ENCODE measurements at places on chromosomes 7 and 10.

- no peak for DNase-seq
These were observed 101.3 kb upstream of the DNAJB12 start for GRCh38 chr10:72455889-72456595.

GRCh38 chr7:40356312-40356711 is 221.5 kb downstream of the SUGCT start:
- DNase-seq: no peak

GRCh38 chr10:30980951-30981616 is 50.6 kb downstream of the ZNF438 start:
- no peak for DNase-seq

GRCh38 chr10:34280599-34281374 is 534.3 kb downstream of the PARD3 start:
- no peak for DNase-seq

DNA sequence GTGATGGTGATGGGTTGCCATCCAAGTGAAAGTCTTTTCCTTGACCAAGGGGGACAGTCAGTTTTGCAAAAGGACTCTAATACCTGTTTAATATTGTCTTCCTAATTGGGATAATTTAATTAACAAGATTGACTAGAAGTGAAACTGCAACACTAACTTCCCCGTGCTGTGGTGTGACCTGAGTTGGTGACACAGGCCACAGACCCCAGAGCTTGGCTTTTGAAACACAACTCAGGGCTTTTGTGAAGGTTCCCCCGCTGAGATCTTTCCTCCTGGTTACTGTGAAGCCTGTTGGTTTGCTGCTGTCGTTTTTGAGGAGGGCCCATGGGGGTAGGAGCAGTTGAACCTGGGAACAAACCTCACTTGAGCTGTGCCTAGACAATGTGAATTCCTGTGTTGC is 6.9 kb downstream of the PPIF start:
- DNase-seq: no peak

GRCh38 chr7:151773797-151774196 is 103.1 kb downstream of the PRKAG2 start:
- no peak for DNase-seq

DNA sequence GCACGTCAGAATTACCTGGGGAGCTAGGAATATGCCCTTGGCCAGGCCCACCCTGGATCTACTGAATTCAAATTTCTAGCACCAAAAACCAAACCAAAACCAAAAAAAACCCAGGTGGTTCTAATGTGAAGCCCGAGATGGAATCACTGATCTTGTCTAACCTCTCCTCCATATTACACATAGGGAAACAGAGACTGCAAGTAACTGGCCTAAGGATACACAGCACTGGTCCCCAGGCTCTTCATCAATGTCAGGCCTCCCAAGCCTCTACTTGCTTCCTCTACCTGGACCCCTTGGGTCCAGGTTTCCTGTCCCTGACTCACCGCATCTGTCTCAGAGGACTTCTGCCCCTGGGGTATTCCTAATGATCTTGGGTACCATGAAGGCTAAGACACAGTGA is 30.7 kb downstream of the ZCCHC24 start:
- no peak for DNase-seq

- no peak for DNase-seq
These were observed 184.9 kb upstream of the SEMA3A start for GRCh38 chr7:84379446-84379845.

DNA sequence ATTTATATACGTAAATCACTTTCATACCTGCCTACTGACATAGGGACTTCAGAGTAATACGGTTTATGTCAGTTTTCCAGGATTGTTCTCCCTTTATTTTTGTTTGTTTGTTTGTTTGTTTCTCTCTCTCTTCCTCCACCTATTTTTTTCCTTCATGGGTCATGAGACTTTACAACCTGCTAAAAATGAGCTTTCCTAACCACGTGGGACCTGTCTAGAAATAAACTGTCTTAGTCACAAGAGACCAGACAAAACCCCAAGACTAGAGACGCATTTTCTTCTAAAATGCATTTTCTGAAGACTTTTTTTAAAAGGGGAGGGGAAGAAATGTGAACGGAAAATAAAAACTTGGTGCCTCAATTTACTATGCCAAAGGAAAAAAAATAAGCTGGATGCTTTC is 41.1 kb upstream of the FIGNL1 start:
- DNase-seq: no peak

GRCh38 chr7:121020989-121021969 is 32.8 kb downstream of the CPED1 start:
- no peak for DNase-seq

- no peak for DNase-seq
These were observed 939.6 kb upstream of the C7orf33 start for GRCh38 chr7:147650991-147651390.

DNA sequence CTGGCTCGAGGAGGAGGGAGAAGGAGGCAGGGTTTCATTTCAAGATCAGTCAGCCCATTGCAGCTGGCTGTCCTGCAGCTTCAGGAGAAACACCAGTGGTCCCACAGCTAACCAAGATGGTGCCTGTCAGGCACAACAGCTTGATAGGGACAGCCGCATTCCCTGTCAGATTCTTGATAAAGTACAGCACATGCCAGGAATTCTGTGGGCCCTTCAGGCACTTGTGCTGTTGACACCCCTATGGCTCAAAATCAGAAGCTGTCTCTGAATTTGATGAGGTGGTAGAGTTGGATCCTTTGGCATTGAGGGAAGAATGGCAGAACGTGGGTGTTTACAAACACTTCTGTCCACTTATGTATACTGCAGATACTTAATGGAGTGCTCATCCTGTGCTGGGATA is 354.3 kb downstream of the KCNMA1 start:
- no peak for DNase-seq

DNA sequence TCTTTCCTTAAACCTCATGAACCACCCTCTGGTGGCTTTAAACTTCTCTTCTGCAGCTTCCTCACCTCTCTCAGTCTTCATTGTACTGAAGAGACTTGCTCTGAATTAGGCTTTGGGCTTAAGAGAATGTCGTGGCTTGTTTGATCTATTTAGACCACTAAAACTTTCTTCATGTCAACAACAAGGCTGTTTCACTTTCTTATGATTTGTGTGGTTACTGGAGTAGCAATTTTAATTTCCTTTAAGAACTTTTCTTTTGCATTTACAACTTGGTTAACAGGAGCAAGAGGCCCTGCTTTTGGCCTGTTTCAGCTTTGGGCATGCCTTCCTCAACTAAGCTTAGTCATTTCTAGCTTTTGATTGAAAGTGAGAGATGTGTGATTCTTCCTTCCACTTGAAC is 38.1 kb upstream of the CDHR3 start:
- DNase-seq: no peak

GRCh38 chr10:99369551-99369950 is 40.4 kb downstream of the CNNM1 start:
- no peak for DNase-seq

- DNase-seq: no peak
These were observed 66.9 kb downstream of the PTPRE start for GRCh38 chr10:127973791-127974311.

GRCh38 chr7:50552921-50553320 is 12.3 kb downstream of the DDC start:
- DNase-seq: no peak

DNA sequence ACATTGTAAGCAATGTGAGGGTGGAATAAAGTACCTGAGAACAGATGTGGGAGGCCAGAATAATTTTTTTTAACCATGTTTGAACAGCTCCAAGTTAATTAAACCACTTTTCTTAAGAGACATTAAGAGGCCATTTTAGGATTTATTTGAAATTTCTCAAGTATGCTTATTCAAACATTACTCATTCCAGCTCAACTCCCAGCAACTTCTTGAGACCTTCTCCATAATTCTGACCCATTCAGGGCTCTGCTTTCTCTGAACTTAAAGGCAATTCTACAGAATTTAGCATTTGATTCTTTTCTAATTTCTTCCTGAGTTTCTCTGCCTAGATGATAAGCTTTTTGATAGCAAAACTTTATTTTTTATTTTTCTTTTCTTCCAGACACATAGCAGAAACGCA is 314.5 kb downstream of the CAMK1D start:
- DNase-seq: no peak

DNA sequence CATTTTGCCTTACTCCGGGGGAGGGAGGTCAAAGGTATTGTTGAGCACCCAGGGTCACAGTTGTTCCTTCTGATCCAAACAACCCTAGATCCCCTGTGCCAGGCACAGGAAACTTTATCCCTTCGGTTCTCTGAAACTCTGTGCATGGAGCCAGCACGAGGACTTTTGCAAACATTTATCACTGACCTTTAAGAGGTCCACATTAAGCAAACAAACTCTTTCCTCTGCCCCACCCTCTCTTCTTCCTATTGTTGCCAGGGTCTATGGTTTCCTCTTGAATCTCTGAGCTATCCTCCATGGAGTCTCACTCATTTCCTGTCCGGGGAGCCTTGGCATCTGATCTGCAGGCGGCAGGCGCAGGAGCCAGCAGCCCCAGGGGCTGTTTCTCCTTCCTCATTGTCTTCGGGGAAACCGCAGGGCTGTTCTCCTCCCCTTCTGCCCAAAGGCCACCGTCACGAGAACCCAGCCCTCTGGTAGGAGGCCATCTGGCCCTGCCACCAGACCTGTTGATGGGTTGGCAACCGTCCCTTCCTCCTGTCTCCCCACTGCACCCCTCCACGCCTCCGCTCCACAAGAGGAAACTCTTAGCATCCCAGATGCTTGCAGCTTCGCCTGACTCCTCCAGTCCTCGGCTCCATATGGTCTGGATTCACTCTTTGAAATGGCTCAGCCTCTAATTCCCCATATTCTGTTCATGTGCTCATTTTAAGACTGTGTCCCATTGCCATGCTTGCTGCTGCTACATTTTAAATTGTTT is 327.3 kb upstream of the NRP1 start:
- DNase-seq: no peak

- no peak for DNase-seq
These were observed 35.7 kb downstream of the PDZD8 start for GRCh38 chr10:117339578-117339977.

DNA sequence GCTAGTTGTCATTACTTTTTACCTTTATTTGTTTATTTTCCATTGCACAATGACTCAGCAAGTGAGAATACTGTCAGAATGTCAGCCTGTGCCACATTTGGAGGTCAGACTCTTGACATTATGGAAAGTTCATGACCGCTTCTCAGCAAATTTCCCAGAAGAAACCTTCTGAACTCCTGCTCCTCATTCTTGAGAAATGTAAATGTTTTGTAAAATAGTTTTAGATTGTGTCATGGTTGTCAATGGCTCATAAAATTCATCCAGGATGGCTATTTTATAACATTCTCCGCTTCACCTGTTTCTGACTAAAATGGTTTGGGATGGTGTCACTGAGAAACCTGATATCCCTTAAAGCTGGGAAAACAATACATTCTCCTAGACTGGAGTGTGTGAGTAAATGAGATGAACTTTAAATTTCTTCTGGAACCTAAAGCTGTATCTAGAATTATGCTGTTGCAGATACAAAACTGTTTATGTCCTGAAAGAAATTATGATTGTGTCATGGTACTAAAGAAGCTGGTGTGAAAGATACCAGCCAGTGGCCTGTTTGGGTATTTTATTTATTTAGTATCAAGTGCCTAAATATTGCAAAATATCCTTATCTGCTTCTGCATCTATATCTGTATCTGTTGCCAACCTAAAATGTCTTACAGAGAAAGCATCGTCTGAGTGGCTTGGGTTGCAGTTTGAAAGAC is 671.7 kb downstream of the GATA3 start:
- no peak for DNase-seq

GRCh38 chr7:109836016-109836415 is 1254.9 kb upstream of the LRRN3 start:
- DNase-seq: no peak

DNA sequence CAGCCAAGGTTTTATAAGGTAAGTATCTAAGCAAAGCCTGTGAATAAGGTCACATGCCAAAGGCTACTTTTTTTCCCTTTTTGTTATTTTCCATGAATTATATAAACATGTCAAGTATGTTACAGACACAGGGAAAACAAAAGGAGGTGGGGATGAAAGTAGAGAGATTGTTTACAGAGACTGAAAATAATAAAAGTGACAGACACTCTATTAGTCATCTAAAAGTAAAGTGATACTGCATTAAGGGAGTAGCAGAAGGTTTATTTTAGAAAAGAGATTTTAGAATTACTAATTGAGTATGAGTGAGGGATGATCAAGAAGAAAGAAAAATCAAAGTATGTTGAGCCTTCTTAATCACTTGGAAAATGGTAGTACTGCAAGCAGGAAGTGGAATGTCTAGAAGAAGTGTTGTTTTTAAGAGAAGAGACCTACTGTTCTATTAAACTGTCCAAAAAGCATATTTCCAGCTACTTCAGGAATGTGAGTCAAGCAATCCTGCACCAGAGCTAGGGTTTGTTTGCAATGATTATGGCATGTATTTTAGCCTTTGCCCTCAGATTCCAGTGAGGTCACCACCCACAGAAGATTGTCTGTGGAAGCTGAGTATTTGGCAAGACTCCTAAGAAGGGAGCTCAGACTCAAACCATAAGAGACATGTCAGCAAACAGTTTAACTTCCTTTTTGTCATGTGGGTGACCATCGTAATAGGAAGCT is 177.9 kb upstream of the PLXDC2 start:
- DNase-seq: no peak

- DNase-seq: no peak
These were observed 195.0 kb downstream of the MTERF1 start for GRCh38 chr7:91685544-91685943.

GRCh38 chr7:102431617-102432298 is 1.6 kb upstream of the ORAI2 start:
- DNase-seq: peak; percentile 47

- no peak for DNase-seq
These were observed 34.7 kb upstream of the FOXI2 start for GRCh38 chr10:127702271-127702670.

DNA sequence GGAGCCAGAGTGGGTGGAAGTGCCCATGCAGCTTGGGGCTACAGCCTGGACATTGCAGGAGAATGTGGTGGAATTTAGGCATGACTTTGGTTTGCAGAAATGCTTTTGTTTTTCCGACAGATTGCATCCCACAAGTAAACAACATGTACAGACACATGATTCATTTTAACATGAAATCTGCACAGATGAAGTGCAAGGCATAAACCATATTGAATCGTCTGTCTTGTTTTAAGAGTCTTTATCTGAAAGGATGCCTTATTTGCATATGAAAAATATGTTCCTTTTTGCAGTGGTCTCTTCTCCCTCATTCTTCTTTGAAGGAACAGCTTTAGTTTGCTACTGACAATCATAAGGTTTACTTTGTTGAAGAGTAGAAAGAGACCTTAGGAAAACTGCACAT is 94.9 kb downstream of the NXPH1 start:
- no peak for DNase-seq

Measured in stimulated activated CD4-positive, alpha-beta T cell treated with anti-CD3 and anti-CD28 coated beads, Interleukin-2, amount 100 ng/mL, for 4 hours (primary cell).